Fibroblast of the conjunctiva (primary cell): ENCODE measurements at places on chromosomes 5 and 9.

- no peak for DNase-seq
Measured at GRCh38 chr9:68669218-68669617, 35.8 kb upstream of the PIP5K1B start.

GRCh38 chr9:123425836-123426365 is 69.9 kb downstream of the CRB2 start:
- no peak for DNase-seq

DNA sequence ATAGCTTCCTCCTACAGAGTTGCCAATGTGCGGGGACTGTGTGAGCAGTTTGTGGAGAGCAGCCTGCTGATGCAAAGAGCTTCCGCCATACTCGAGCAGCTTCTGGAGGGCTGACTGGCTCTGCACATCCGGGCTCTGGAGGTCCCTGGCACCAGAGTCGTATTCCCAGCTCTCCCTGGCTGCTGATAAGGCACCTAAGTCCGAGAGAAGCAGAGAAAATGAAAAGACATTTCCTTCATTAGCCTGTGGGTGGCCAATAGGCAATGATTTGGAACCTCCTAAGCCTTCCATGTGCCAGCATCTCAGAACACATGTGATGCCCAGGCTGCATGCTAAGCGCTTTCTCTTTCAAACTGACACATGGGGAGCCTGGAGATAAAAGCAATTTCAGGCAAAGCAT is 94.3 kb downstream of the TSSK1B start:
- DNase-seq: no peak

- peak; percentile 90 for DNase-seq
Measured at GRCh38 chr5:143355710-143356109, 47.8 kb downstream of the NR3C1 start.

- peak; percentile 89 for DNase-seq
Measured at GRCh38 chr5:82405618-82406204, 127.6 kb upstream of the RPS23 start.

GRCh38 chr5:1930880-1931603 is 48.3 kb upstream of the IRX4 start:
- DNase-seq: no peak

- no peak for DNase-seq
Measured at GRCh38 chr9:71767163-71767775, 1.0 kb downstream of the CEMIP2 start.

- peak; percentile 57 for DNase-seq
Measured at GRCh38 chr9:113772121-113772810, 103.8 kb upstream of the ZNF618 start.

DNA sequence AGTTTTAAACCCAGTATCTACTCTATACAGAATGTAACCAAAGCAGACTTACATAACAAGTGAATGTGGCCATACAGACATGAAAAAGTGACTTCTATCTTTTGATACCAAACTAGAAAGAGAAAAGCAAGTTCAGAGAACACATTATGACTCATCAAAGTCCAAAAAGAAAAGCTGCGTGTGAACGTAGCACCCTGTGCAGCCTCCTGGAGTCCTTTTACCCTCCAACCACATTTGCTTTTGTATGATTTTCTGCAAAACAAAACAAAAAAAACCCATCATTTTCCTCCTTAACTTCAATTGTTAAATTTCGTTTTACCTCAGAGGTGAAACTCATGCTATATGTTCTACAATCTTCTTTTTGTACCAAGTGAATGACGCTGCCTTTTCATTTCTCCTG is 2.8 kb upstream of the SMARCA2 start:
- DNase-seq: no peak

DNA sequence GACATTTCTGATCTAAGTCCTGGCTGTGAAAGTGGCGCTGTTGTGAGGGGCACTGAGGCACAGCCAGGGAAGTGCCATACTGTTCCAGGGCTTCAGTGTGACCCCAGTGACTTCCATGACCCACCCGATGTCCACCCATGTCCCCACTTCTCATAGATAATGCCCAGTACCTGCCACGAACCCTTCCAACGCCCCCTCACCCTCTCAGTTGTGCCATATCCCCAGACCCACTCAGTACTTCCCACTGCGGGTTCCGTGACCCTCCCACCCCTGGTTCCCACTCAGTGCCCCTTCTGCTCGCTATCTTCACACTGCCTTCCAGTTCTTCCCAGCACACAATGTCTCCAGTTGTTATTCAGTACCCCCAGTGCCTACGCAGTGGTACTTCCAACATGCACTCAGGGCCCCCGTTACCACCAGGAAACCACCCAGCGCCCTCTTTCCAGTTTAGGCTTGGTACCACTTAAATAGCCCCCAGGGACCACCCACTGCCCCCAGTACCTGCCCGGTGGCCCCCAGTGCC is 30.7 kb upstream of the PSD2 start:
- DNase-seq: no peak

GRCh38 chr9:72728031-72728770 is 206.8 kb downstream of the TMC1 start:
- no peak for DNase-seq

DNA sequence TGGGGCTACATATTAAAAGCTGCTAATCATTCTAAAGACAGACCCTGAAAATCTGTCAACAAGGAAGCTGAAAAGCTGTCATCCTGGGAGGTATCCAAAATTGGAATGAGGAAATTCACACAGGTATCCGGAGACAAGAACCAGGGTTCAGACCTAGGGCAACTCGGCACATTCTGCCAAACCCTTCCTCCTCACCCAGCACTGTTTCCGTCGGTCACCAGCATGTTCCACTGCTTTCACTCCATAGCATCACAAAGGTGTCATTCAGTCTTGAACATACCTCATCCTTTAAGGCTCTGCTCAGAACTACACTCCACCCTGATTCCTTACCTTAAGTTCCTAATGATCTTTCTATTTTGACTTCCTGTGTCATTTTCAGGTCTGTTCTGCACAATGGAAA is 153.1 kb upstream of the RASA1 start:
- DNase-seq: no peak

DNA sequence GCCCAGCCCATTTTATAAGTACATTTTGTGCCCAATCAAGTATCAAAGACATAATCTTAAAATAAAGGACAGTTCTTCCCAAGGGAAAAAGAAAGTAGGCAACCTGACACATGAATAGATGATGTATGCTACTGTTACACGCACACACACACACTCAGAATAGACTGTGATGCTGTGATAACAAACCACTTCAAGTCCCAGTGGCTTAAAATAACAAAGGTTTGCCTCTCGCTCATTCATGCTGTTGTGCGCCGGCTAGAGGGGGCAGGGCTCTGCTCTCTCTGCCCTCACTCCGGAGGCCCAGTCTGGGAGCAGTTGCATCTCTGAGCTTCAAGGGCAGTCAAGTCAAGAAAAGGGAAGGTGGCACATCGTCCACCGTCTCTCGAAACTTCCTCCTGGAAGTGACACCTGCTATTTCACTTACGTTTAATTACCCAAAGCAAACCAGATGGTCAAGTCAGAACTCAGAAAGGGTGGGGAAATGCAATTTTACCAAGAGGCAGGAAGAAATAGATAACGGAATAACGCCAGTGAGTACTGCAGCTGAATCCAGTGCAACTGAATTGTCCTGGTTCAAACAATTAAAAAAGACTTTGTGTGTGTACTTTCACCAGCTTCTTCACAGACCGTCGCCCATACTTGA is 43.3 kb downstream of the ANKRD33B start:
- no peak for DNase-seq

DNA sequence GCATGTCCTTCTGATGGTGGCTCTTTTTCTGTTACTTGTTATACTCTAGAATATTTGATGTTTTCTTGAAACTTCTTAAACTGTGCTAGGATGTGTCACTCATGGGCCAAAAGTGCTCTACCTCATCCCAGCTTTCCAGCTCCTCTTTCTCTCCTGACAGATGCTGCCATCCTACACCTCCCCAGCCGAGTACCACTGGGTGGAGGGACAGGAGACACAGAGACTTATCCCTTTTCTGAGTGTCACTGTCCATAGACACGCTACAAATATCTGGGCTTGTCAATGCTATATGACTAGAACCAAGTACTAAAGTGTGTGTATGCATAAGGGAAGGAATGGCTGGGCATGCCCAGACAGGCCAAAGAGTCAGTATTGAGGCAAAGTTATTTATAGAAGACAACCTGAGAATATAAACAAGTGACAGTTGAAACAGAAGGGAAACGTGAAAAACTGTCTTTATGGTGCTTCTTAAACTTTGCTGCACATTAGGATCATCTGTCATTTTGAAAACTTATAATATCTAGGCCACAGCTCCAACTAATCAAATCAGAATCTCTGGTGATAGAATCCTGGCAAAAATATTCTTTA is 188.0 kb downstream of the CARTPT start:
- DNase-seq: no peak

DNA sequence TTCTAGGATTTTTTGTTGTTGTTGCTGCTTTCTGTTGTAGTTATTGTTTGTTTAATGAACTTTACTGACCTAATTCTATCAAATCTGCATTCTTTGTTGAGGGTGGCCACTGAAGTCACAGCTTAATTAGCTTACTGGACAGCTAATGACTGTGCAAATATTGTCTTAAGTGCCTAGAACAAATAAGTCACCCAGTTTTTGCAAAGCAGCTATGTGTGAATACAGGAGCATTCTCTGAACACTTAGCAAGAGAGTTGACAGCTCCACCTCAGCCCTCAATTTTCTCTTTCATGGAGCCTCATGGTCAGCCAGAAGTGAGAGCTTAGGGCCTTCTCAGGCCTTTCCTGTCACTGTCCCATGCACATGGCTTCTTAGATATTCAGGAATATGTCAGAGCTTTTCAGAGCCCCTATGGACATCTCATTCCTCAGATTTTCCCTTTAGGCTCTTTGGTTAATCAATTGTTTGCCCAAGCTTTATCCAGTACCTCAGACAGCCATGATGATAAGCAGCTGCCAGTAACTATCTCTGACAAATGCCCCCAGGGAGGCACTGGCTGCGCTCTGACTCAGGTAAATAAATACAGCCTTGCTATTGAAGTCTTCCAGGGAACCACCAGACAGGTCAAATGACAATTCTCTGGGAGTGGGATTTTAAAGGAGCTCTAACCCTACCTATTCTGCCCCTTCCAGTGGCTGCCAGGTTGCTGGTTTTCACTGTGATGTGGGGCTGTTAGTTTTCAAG is 241.4 kb upstream of the IL12B start:
- no peak for DNase-seq

DNA sequence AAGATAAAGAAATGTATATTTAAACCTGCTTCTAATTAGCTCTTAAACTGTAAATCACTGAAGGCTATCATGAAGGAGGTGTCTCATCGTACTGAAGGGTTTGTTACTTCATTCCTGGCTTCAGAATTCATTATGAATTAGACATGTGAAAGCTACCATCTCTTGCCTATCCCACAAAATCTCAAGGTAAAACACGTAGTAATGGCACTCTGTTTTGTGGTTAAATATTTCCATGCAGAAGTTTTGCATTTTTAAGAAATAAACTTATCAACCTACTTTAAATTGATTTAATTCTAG is 490.7 kb upstream of the NUDT12 start:
- no peak for DNase-seq

GRCh38 chr5:157180374-157181264 is at the start of gene ITK:
Gene ITK (plus strand): TSS chr5:157180840. CDS start chr5:157180978, 138 bp downstream.
- no peak for DNase-seq

DNA sequence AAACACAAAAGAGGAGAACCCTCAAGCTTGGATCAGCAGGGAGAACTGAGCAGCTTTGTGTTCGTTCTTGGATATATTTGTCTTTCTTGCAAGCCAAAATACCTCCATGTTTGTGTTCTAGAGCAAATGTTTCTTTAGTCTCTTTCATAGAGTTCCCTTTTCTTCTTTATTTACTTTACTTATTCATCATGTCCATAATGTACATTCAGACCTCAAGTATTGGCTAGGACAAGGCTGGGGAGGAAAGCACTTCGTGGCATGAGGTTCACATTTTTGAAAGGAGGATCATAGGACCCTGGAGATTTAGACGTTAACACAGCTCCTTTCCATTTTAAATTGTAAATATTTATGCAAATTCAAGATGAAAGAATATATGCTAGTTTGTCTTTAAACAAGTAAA is 590.2 kb upstream of the MEF2C start:
- DNase-seq: peak; percentile 6

DNA sequence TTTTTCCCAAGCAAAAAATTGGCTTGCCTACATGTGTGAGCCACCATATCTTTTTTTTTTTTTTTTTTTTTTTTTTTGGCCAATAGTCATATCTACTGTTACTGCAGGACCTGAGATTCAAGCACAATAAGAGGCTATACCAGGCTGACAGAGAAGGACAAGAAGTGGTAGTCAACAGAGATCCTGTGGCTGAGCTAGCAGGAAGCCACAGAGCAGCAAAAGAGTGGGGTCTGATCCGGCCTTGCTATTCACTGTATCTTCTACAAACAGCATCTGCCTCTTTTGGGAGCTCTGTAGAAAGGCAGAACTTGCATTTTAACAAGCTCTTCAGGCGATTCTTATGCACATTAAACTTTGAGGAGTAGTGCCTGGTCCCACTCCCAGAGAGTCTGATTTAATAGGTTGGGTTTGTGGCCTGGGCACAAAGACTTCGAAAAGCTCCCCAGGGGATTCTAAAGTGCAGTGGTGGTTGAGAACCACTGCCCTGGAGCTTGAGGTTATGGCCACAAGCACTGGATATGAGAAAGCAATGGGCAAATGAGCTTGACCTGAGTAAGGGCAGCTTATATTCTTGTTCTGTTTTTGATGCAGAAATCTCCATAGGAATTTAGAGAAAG is 162.8 kb downstream of the PIK3R1 start:
- DNase-seq: no peak

DNA sequence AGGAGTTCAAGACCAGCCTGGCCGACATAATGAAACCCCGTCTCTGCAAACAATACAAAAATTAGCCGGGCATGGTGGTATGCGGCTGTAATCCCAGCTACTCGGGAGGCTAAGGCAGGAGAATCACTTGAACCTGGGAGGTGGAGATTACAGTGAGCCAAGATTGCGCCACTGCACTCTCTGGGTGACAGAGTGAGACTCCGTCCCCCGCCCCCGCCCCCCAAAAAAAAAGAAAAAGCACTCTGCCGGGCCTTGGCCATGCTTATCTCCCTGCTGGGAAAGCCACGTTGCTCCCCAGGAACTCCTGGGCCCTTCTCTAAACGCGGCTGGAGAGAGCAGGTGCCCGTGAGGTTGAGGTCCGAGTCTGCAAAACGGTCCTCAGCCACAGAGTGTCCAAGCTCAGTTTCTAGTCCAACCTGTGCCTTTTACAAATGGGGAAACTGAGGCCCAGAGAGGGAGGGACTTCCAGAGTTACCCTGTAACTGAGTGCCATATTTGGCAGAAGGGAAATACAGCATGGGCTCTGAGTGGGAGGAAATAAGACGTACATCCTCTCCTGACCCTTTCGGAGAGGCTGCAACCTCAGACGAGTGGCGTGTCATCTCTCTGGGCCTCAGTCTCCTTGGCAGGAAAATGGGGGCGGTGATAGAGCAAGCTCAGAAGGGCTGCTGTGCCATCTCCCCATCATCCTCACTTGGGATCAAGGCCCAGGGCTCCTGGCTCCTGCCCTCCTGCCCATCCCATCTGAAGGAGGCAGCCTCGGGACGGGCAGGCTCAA is 6.6 kb upstream of the PHYHD1 start:
- DNase-seq: no peak

DNA sequence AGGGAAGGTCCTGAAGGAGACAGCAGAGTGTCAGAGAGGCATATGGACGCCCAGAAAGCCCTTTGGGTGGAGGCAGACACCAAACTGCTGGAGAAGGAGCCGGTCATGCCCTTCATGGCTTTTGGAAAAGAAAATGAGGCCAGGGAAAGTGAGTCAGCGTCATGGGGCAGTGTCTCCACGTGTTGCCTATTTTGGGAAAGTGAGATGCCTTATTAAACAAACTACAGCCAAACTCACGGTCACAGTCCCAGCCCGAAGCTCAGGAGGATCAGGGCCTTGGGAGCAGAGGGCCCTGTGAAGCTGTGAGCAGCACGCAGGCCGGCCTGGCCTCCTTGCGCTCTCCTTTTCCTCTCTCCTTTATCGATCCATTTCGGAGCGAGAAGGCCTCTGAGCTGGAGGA is 25.0 kb downstream of the RGS3 start:
- no peak for DNase-seq
